Right lobe of liver (tissue), 6 donors: ENCODE measurements at places on chromosomes 16 and 17.

- no peak overlapping the region for H3K27ac ChIP-seq
- H3K36me3 ChIP-seq, result no peaks in the 10 kb centered on the region
- no peak for DNase-seq
- H3K27me3 ChIP-seq, result no peaks in the 10 kb centered on the region
- H3K4me1 ChIP-seq, result peaks cover 61% of the 10 kb centered on the region
These were observed 42.8 kb downstream of the SPOP start for GRCh38 chr17:49635121-49635520.

GRCh38 chr16:59997706-59998105, 1263.6 kb upstream of the GOT2 start:
- H3K4me3 ChIP-seq, result no peak overlapping the region
- no peaks in the 10 kb centered on the region for H3K27me3 ChIP-seq
- H3K27ac ChIP-seq, result no peak overlapping the region
- DNase-seq, result no peak
- H3K36me3 ChIP-seq, result no peaks in the 10 kb centered on the region
- H3K4me1 ChIP-seq, result no peaks in the 10 kb centered on the region

GRCh38 chr17:51709694-51710633, 448.6 kb downstream of the CA10 start:
- H3K36me3 ChIP-seq, result no peaks in the 10 kb centered on the region
- DNase-seq, result no peak
- peaks cover 15% of the 10 kb centered on the region for H3K4me1 ChIP-seq
- H3K4me3 ChIP-seq, result no peak overlapping the region
- H3K27me3 ChIP-seq, result no peaks in the 10 kb centered on the region
- H3K27ac ChIP-seq, result peak overlapping the region; percentile 78

DNA sequence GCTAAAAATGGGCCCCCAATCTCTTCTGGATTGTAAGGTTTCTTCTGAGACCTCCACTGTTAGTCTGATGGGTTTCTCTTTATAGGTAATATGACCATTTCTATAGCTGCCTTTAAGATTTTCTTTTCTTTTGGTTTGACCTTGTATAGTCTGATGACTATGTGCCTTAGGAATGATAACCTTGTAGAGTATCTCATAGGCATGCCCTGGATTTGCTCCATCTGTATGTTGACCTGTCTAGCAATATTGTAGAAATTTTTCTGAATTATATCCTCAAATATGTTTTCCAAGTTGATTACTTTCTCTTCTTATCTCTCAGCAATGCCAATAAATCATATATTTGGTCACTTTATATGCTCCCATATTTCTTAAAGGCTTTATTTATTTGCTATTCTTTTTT, 1403.8 kb upstream of the GOT2 start:
- no peak overlapping the region for H3K4me3 ChIP-seq
- H3K4me1 ChIP-seq, result no peaks in the 10 kb centered on the region
- DNase-seq, result no peak
- H3K27me3 ChIP-seq, result no peaks in the 10 kb centered on the region
- no peaks in the 10 kb centered on the region for H3K36me3 ChIP-seq
- no peak overlapping the region for H3K27ac ChIP-seq

GRCh38 chr17:27502526-27503324, 46.5 kb downstream of the KSR1 start:
- no peak overlapping the region for H3K4me3 ChIP-seq
- H3K4me1 ChIP-seq, result no peaks in the 10 kb centered on the region
- DNase-seq, result no peak
- H3K27me3 ChIP-seq, result no peaks in the 10 kb centered on the region

GRCh38 chr16:54921206-54921824, 9.3 kb upstream of the IRX5 start:
- H3K27ac ChIP-seq, result no peak overlapping the region
- DNase-seq, result no peak
- H3K4me1 ChIP-seq, result no peaks in the 10 kb centered on the region
- no peaks in the 10 kb centered on the region for H3K27me3 ChIP-seq

- no peaks in the 10 kb centered on the region for H3K36me3 ChIP-seq
- no peak overlapping the region for H3K27ac ChIP-seq
- H3K4me3 ChIP-seq, result peak overlapping the region; percentile 5
- H3K4me1 ChIP-seq, result no peaks in the 10 kb centered on the region
- peaks cover 33% of the 10 kb centered on the region for H3K27me3 ChIP-seq
These were observed 1.2 kb upstream of the CBLN1 start for GRCh38 chr16:49282690-49283375.

- no peaks in the 10 kb centered on the region for H3K27me3 ChIP-seq
- no peak overlapping the region for H3K27ac ChIP-seq
- no peak overlapping the region for H3K4me3 ChIP-seq
- H3K4me1 ChIP-seq, result no peaks in the 10 kb centered on the region
These were observed 46.4 kb upstream of the SDK2 start for GRCh38 chr17:73690676-73691075.

GRCh38 chr16:87652799-87653198, 50.5 kb downstream of the JPH3 start:
- no peaks in the 10 kb centered on the region for H3K36me3 ChIP-seq
- no peak for DNase-seq
- H3K4me1 ChIP-seq, result no peaks in the 10 kb centered on the region
- no peak overlapping the region for H3K4me3 ChIP-seq
- no peaks in the 10 kb centered on the region for H3K27me3 ChIP-seq

DNA sequence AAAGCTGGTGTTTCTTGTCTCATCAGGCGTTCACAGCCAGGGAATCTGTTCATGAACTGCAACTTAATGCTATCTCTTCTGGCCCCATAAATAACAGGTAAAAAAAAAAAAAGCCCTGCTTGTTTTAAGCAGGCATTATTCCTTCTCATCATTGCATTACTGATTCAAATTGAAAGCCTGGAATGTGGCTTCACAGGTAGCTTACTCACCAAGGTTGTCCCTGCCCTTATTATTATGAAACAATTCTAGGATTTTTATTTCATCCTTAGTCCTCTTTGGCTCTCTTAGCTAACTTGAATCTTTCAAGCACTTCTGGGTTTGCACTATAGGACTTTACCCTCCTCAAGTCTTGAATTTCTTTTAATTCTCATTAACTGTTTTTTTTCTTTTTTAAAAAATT, 113.3 kb downstream of the CNTNAP4 start:
- H3K27me3 ChIP-seq, result no peaks in the 10 kb centered on the region
- no peak overlapping the region for H3K4me3 ChIP-seq
- H3K36me3 ChIP-seq, result no peaks in the 10 kb centered on the region
- no peak for DNase-seq
- H3K27ac ChIP-seq, result no peak overlapping the region
- no peaks in the 10 kb centered on the region for H3K4me1 ChIP-seq

- no peaks in the 10 kb centered on the region for H3K4me1 ChIP-seq
- no peak overlapping the region for H3K27ac ChIP-seq
- no peak for DNase-seq
These were observed 427.5 kb downstream of the MAF start for GRCh38 chr16:79172976-79173500.
